CD4-positive, alpha-beta memory T cell (primary cell): ENCODE measurements at places on chromosomes 6 and 20. TPM values are rescaled to one million over a fixed set of nuclear protein-coding genes. Genes with fewer than 3 reads are reported as not detected.

GRCh38 chr20:15802020-15802419 is 771.2 kb downstream of the KIF16B start:
- H3K36me3 ChIP-seq, result no peaks in the 10 kb centered on the region
- no peak overlapping the region for H3K4me3 ChIP-seq
- DNase-seq, result no peak
- H3K4me1 ChIP-seq, result no peaks in the 10 kb centered on the region
- no peaks in the 10 kb centered on the region for H3K27me3 ChIP-seq

DNA sequence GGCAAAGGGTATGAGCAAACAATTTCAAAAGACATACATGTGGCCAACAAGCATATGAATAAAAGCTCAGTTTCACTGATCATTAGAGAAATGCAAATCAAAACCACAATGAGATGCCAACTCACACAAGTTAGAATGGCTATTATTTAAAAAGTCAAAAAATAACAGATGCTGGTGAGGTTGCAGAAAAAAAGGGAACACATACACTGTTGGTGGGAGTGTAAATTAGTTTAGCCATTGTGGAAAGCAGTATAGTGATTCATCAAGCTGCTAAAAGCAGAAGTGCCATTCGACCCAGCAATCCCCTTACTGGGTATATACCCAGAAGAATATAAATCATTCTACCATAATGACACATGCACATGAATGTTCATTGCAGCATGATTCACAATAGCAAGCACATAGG is 6.7 kb upstream of the KHDC1L start:
- H3K4me3 ChIP-seq, result no peak overlapping the region
- no peaks in the 10 kb centered on the region for H3K36me3 ChIP-seq
- H3K27me3 ChIP-seq, result no peaks in the 10 kb centered on the region

DNA sequence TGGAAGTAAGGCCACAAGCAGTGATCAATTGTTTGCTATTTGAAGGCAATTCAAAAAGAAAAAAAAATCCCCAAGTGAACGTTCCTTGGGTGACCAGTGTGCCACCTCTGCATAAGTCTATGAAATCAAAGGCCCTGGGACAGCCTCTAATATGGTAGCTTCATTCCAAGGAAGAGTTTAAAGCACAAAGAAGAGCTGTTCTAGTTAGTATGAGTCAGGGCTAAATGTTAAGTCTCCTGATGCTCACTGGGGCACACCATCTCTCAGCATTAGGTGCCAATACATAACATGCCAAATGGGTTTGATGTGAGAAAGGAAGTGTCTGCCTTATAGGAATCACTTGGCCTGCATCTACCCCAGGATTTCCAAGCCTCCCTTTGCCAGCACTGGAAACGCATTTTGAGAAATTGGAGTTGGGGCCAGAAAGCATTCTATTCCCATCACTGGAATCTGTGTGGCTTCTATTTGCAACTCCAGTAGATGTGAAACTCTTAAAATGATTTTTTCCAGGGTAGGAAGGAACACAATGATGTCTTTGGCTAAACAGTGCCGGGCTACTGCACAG is 13.0 kb downstream of the UNC5CL start:
- H3K4me3 ChIP-seq, result no peak overlapping the region
- no peak overlapping the region for H3K27ac ChIP-seq
- DNase-seq, result no peak
- no peaks in the 10 kb centered on the region for H3K27me3 ChIP-seq

DNA sequence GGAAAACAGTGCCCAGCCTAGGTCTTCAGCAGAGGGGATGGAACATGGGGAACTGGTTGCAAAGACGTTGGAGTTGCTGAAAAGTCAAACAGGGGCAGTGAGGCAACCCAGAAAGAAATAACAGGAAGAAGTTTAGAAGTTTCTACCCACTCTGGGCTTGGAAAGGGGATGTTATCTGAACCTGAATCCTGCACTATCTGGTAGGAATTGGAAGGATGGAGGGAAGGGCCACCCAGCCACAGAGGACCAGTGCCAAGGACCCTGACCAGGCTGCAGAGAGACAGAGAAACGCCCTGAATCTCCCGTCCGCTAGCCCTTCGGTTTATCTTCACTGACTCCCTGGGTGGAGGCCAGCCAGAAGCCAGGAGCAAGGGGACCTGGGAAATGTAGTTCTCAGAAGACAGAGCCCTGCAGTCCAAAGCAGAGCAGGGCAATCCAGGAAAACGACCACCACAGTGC is 217.3 kb upstream of the RREB1 start:
- no peaks in the 10 kb centered on the region for H3K27me3 ChIP-seq
- no peak overlapping the region for H3K27ac ChIP-seq
- no peaks in the 10 kb centered on the region for H3K36me3 ChIP-seq
- H3K4me1 ChIP-seq, result no peaks in the 10 kb centered on the region
- no peak overlapping the region for H3K4me3 ChIP-seq

DNA sequence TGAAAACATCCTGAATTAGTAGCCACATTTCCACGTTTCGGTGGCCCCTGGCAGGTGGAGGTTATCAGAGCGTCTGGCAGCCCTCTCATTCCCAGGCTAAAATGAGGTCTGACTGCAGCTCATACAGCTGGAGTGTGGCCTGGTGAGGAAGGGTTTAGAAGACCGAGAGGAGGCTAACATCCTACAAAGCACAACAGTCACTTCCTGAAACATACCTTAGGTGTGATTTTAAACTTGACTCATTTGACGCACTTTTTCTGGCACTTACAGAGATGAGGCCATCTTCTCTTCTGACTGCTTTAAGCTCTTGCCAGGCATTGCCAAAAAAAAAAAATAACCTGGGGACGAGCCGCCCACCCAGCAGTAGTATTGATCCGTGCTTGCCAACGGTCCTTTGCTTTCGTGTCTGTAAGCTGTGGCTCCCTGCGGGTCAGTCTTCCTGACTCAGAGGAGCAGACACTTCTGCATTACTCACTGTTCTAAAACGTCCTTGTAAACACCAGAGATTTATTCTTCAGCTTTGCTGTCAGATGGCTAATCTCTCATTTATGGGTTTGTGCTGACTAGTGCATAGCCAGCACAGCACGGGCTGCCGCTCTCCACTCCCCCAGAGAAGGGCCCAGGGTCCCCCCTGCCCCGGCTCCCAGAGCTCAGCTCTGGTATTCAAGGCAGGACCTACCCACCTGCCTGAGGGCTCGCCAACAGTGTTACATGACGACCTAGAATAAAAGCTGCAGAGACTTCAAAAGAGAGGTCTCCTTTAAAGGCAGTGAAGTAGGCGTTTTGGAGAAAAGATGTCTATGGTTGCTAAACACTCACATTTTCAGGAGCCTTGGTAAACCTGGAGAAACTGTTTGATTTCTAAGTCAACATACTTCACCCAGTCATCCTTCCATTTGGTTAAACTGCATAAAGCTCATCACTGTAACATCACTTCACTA is 78.5 kb upstream of the FRMD1 start:
- no peaks in the 10 kb centered on the region for H3K4me1 ChIP-seq
- H3K36me3 ChIP-seq, result no peaks in the 10 kb centered on the region
- H3K27ac ChIP-seq, result no peak overlapping the region
- no peak for DNase-seq

Gene POLR3F
- total RNA-seq, result 7.8 TPM

DNA sequence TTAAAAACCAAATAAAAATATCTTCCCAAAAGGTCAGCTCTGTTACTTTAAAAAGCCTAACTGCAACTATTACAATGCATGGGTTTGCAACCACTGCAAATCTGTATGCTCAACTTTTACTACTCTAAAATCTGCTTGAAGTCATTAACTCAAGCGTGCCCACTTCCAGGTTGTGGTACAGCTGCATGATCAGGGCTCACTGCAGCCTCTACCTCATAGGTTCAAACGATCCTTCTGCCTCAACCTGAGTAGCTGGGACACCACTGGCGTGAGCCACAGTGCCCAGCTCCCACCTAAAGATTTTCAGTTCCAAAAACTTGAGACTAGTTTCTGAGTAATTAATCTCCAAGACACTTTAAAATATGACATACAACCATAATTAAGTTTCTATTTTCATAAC is 8.2 kb downstream of the DIDO1 start:
- H3K27ac ChIP-seq, result peak overlapping the region; percentile 46
- H3K36me3 ChIP-seq, result peaks cover 5% of the 10 kb centered on the region
- peaks cover 97% of the 10 kb centered on the region for H3K4me1 ChIP-seq

GRCh38 chr20:34302312-34302722 is 838 bp downstream of the AHCY start:
- no peaks in the 10 kb centered on the region for H3K27me3 ChIP-seq
- peak overlapping the region; percentile 86 for H3K4me3 ChIP-seq
- no peak for DNase-seq
- H3K36me3 ChIP-seq, result no peaks in the 10 kb centered on the region

DNA sequence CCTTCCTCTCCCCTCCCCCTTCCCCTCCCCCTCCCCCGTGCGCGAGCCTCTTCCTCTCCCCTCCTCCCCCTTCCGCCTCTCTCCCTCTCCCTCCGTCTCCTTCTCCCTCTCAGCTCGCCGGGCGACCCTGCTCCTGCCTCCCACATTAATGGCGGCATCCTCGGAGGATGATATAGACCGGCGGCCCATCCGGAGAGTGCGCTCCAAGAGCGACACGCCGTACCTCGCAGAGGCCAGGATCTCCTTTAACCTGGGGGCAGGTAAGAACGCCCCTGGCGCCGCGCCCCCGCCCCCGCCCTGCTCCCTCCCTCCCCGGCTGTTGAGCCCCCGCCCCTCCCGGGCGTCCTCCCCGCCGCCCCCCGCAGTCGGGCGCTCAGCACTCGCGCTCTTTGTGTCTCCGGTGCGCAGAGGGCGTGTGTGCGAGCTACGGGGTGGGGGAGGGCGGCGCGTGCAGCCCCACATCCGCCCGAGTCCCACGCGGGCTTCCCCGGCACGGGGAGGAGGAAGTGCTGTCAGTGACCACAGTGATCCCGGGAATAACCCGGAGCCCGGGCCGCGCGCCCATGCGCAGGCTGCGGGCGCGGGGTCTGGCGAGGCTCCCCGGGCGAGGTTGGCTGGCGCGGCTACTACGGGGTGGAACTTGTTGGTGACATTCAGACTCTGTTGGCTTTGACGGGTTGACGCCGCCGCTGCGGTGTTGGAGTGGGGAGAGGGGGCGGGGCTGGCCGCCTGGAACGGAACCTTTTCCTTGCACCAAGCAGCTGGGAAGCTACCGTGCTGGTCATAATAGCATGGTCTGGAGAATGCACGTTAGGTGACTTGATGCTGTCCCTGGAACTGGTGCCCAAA is 33.2 kb downstream of the PHACTR1 start:
- no peak overlapping the region for H3K27ac ChIP-seq
- no peak overlapping the region for H3K4me3 ChIP-seq
- no peaks in the 10 kb centered on the region for H3K36me3 ChIP-seq
- H3K4me1 ChIP-seq, result no peaks in the 10 kb centered on the region

- no peak overlapping the region for H3K4me3 ChIP-seq
- peaks cover 33% of the 10 kb centered on the region for H3K36me3 ChIP-seq
- H3K27ac ChIP-seq, result no peak overlapping the region
- no peak for DNase-seq
- H3K4me1 ChIP-seq, result peaks cover 38% of the 10 kb centered on the region
- no peaks in the 10 kb centered on the region for H3K27me3 ChIP-seq
Measured at GRCh38 chr6:159033160-159034049, 11.4 kb downstream of the TAGAP start.

- no peak for DNase-seq
- no peaks in the 10 kb centered on the region for H3K36me3 ChIP-seq
- H3K27ac ChIP-seq, result no peak overlapping the region
- H3K27me3 ChIP-seq, result peaks cover 6% of the 10 kb centered on the region
- H3K4me1 ChIP-seq, result no peaks in the 10 kb centered on the region
- no peak overlapping the region for H3K4me3 ChIP-seq
Measured at GRCh38 chr6:70380771-70381416, 32.4 kb upstream of the FAM135A start.

GRCh38 chr20:3820901-3821727 is 767 bp downstream of the AP5S1 start:
- peaks cover 44% of the 10 kb centered on the region for H3K4me1 ChIP-seq
- peaks cover 19% of the 10 kb centered on the region for H3K36me3 ChIP-seq
- H3K27me3 ChIP-seq, result no peaks in the 10 kb centered on the region
- H3K27ac ChIP-seq, result peak overlapping the region; percentile 99
- no peak for DNase-seq
